ENCODE measurements at places on chromosomes 3 and 15. TPM values are rescaled to one million over a fixed set of nuclear protein-coding genes. Genes with fewer than 3 reads are reported as not detected.

DNA sequence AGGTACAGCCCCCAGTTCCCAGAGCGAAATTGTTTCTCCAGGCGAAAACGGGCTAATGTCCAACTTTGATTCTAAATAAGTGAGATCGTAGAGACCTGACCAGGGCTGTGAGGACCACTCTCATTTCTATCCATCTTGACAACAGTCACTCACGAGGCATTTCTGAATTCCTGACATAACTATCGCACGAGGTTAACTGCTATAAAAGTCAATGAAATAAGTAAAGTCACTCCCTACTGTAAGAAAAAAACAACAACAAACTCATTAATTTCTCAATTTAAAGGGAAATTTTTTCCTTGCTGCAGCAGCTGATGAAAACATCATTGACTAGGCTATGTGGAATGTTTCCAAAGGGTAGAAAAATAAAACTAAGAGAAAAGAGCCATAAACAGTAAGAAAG lies 69.1 kb downstream of the GREM1 start:
- DNase-seq = no peak

DNA sequence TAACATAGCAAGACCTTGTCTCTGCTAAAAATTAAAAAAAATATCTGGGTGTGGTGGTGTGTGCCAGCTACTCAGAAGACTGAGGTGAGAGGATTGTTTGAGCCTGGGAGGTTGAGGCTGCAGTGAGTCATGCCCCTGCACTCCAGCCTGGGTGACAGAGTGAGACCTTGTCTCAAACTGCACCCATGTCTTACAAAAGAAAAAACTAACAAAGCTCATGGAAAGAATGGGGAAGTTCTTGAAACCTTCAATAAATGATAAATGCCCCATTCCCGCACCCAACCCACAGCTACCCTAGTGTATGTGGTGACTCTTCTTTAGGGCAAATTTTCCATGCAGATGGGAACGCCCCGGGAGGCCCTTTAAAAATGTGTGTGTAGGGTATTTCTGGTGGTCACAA lies 28.3 kb downstream of the RPLP1 start:
- no peak for DNase-seq

GRCh38 chr3:149340310-149340933 lies 7.0 kb upstream of the TM4SF18 start:
- DNase-seq = no peak

- DNase-seq = no peak
Observed at GRCh38 chr3:197378985-197379718, 80.7 kb upstream of the DLG1 start.

GRCh38 chr3:148149556-148149955 lies 548.1 kb upstream of the AGTR1 start:
- no peak for DNase-seq

GRCh38 chr3:12985148-12985547 lies 88.1 kb downstream of the IQSEC1 start:
- DNase-seq = no peak

DNA sequence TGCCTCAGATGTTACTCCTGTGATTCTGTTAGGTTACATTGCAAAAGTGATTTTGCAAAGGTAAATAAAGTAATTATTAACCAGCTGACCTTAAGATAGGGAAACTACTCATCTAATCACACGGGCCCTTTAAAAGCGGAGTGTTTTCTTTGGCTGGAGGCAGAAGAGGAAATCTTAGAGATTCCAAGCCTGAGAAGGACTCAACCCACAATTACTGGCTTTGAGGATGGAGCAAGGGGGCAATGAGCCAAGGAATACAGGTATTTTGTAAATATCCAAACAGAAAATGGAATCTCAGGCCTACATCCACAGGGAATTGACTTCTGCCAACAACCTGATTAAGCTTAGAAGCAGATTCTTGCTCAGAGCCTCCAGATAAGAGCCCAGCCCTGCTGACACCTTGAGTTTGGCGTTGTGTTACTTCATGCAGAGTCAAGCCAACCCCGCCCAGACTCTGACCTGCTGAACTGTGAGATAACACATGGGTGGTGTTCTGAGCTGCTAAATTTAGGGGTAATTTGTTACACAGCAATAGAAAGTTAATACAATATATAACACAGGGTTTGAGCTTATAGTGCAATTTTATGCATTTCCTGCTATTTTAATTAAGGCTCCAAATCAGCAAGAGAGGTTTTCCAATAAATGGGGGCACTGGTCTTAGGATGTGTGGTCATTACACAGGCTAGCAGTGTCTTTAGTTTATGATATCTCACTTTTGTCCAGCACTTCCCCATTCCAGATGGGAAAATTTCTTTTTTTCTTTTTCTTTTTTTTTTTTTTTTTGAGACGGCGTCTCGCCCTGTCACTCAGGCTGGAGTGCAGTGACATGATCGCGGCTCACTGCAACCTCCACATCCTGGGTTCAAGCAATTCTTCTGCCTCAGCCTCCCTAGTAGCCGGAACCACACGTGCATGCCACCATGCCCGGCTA lies 19.5 kb downstream of the NFKBIZ start:
- no peak for DNase-seq

- peak; percentile 66 for DNase-seq
Observed at GRCh38 chr3:31981206-31982181, at the start of the genes OSBPL10 and ZNF860. Gene OSBPL10 (minus strand): TSS chr3:31981262. CDS start chr3:31981179, 83 bp downstream. Gene ZNF860 (plus strand): TSS chr3:31981750. CDS start chr3:31989080, 7,330 bp downstream.

RAB43 gene
- 2.0 TPM for total RNA-seq

NR2E3 gene
- total RNA-seq = not detected

PSMA4 gene
- total RNA-seq = 105 TPM

FBXL22 gene
- total RNA-seq = 0.82 TPM

CPNE9 gene
- total RNA-seq = 0.41 TPM
